ENCODE measurements at places on chromosomes 2 and 18.

- no peak for DNase-seq
These were observed 99.1 kb downstream of the NRP2 start for GRCh38 chr2:205781244-205781931.

- DNase-seq: no peak
These were observed 56.7 kb upstream of the ZNF236 start for GRCh38 chr18:76765649-76766048.

DNA sequence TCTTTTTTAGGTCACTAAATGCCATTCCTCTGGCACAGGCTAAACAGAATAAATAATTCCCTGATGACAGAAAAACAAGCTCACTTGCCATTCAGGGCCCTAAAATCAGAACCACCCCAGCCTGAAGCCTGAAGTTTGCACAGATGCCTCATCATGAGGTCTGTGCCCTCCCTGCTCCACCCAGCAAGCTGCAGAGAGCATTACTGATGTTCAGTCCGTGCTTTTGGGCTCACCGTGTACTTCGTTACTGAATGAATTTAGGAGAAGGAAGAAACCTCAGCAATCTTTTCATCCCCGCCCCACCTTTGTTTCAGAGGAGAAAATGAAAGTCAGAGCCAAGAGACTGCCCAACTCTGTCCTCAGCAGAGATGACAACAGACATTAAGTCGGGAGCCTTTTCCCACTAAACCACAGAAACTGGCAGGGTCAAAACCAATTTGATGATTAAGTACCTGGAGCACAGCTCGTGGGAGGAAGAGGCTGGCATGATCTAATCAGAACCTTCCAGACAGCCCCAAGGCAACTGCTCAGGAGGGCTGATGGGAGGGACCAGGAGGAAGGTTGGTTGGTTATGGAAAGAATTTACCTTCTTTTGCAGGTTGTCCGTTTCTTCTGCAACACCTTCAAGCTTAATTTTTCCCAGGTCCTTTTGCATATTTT, 122.7 kb downstream of the LAMA1 start:
- no peak for DNase-seq

- no peak for DNase-seq
These were observed 24.8 kb downstream of the NCOA1 start for GRCh38 chr2:24515831-24516230.

DNA sequence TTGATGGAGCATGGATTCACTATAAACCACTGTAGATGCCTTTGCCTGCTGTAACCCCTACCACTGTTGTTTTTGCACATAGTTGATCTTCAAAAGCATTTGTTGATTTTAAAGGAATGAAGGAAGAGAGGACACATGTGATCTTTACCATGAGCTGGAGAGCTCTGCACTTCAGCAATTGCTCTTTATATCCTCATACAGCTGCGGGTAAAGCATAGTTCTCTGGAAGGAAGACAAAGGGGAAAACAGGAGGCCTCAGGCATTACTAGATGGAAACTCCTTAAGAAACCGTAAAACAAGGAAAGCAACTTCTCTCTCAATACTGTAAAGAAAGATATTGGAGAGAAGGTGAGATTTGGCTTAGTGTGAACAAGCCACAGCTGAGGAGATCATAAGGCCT, 60.6 kb downstream of the SCG2 start:
- no peak for DNase-seq

- no peak for DNase-seq
These were observed 73.3 kb upstream of the NT5C1B start for GRCh38 chr2:18662689-18663088.

DNA sequence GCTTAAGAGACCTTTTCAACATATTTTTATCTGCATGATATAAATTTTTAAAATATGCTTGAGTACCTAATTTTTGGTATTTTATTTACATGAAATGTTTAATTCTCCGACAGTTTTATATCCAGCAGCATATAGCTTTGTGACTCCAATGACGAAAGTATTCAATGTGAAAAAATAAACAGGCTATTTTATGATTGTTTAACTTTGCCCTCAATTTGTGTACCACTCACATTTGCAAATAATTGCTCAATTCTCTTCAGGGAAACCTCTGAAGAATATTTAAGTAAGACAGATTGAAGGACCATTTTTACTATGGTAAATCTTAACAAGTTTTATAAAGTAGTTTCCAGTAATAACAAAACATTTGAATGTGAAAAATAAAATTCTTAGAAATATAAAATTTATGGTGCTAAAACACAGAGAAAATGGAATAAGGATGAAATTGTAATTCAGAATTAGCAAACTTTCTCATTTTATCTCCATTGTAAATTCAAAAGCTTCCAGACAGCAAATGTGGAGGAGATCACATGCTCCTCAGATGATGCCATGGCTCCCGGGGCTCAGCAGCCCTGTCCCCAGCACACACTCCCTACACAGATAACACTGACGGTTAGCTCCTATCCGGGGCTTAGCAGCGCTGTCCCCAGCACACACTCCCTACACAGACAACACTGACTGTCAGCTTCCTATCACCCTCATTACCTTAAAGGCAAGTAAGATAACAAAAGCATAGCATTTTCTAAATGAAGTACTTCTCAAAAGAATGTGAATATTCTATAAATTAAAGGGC, 39.7 kb downstream of the SH3YL1 start:
- no peak for DNase-seq

GRCh38 chr2:55302241-55302640, 33.2 kb upstream of the MTIF2 start:
- DNase-seq: no peak

- no peak for DNase-seq
These were observed 31.8 kb downstream of the ARHGAP25 start for GRCh38 chr2:68766376-68766845.

DNA sequence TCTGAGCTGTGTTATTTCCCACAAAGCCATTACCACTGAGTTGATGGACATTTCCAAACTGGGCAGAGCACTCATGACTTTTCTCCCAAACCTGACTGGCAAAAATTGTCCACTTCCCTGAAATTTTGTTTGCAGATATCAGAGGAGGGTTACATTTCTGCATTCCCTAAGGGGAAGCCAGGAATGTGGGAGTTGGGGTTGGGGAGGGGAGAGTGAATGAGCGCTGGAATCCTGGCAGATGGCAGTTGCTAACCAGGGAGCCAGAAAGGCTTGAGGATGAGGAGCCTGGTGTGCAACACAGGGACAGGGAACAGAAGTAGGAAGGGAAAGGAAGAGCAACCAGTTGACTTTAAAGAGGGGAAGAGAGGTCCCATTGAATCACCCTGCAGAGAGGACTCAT, 14.0 kb upstream of the CCNYL1 start:
- no peak for DNase-seq

GRCh38 chr18:70207181-70207580, 1.7 kb upstream of the RTTN start:
- DNase-seq: no peak

- no peak for DNase-seq
These were observed 2.3 kb downstream of the NEUROD1 start for GRCh38 chr2:181677912-181678586.

DNA sequence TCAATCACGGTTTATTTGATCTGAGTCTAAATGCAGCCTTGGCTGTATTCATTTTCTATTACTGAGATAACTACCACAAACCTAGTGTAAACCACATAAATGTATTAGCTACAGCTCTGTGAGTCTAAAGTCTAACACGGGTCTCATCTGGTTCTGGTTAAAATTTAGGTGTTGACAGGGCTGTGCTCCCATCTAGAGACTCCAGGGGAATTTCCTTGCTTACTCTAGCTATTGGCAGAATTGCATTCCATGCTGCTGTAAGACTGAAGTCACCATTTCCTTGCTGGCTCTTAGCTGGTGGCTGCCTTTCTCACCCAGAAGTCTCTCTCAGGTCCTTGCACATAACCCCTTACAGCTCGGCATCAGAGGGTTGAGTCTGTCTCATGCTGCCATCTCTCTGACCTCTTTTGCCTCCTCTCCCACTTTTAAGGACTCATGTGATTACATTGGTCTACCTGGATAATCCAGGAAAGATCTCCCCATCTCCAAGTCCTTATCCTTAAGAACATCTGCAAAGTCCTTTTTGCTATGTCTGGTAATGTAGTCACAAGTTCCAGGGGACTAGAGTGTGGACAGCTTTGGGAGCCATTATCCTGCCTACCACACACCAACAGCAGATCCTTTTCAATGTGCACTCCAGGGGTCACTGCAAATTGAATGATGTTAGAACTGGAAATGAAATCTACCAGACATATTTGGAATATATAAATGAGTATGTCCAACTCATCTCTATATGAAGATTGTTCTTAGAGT, 207.0 kb upstream of the AGAP1 start:
- no peak for DNase-seq

DNA sequence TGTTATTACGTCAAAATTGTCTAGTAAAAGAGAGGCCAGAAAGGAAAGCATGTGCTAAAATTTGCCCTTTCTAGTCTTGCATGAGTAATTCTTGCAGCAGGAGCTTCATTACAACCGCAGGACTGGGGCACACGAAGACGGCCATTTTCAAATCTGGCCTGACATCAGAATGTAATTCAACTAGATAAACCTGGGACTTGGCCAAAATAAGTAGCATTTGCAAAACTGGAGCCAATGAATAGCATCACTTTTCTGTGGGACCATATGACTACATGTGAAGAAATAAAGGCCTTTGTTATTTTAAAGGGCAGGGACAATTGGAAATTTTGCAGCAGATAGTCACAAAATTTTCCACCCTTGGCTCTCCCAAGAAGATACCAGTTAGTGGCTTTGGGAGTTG, 3.0 kb upstream of the FZD7 start:
- DNase-seq: no peak

- DNase-seq: peak; percentile 81
These were observed 82.1 kb downstream of the EIF2AK3 start for GRCh38 chr2:88545118-88545517.

DNA sequence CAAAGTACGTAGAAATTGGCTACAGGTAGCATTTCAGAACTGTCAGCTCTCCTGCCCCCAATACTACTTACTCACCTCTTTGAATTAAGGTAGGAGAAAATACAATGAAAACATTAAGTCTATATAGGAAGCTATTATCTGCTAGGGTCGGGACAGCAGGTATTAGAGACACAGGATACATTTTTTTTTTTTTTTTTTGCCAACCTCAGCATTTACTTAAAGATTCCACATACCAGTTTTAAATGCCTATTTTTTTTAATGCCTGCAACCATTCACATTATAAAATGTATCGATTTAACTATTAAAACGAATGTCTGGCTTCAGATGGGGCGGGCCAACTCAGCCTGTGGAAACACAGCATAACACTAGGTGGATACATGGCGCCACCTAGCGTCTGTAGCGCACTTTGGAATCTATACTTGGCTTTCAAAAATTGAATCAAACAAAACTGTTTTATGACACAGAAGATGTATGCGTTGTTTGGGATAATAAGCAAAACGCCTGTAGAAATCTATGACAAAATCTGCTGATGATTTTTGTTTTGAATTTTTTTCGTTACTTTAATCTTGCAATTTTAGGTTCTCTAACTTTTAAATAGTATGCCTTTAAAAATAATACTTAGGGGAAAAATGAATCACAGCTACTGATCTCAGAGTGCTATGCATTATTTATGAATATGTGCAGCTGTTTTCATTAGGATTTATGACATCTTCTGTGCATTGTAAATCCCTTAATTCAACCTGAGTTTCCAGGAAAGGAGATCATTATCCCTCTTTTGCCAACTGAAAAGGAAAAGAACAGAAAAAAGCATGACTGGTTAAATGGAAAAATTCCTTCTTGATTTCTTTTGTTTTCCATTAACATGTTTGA, 261.0 kb downstream of the NYAP2 start:
- DNase-seq: peak; percentile 50

GRCh38 chr2:46127176-46127575, 170.0 kb upstream of the EPAS1 start:
- no peak for DNase-seq

- DNase-seq: no peak
These were observed 49.7 kb upstream of the RAPH1 start for GRCh38 chr2:203584784-203585183.

GRCh38 chr2:162333968-162334367, 10.0 kb upstream of the GCA start:
- no peak for DNase-seq

DNA sequence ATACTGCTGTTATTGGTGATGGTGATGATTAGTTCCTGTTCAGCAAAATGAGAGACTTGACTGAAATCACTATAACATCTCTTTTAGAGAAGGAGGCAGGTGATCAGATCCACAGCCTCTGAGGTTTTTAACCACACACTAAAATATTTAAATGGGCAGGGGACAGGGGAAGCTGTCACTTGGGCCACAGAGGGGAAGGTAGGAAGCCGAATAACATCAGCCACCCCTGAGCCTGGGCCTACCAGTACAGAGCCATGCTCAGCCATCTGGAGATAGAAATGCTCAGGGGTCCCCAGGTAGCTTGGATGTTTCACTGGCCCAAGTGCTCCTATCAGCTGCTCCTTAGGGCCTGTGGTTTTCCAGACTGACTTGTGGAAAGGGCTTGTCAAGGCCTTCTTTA, 122.3 kb downstream of the MRO start:
- DNase-seq: no peak

- DNase-seq: no peak
These were observed 21.7 kb downstream of the ACSL3 start for GRCh38 chr2:222882484-222882928.

DNA sequence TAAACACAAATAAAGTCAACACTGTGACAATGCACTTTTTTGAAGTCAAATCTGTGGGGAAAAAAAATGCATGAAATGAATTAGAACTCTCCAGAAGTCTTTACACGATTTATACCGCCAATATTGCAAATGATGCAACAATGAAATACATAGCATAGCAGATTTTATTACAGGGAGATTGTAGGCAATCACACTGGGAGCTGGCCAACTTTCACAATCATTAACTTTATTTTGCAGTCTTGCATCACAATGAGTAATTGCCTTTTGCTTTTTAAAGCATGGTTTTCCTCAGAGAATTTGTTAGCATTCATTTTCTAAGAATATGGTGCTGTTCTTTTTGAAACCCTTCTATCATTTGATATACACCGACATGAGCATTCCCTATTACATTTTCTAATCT, 366.4 kb upstream of the FSIP2 start:
- DNase-seq: no peak

- no peak for DNase-seq
These were observed 132.1 kb upstream of the DLGAP1 start for GRCh38 chr18:4587204-4587603.

- DNase-seq: peak; percentile 1
These were observed 97.9 kb upstream of the NOL4 start for GRCh38 chr18:34322365-34323289.

GRCh38 chr2:88053934-88054781, 1.4 kb downstream of the KRCC1 start:
- DNase-seq: no peak

DNA sequence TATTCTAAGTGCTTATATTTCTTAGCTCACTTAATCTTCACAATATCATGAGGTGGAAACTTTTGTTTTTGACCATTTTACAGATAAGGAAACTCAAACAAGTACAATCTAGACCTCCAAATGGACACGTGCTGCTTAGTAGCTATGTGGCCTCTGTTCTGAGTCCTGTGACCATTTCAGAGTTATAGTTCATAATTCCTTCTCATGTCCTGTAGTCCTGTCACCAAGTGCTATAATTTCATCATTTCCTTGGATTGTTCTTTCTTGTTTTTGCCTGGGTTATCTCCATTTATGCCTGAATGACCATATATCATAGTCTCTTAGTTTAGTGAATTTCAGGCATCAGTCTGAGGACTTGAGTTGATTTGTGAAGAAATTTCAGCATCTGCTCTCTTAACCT, 91.7 kb downstream of the NUP35 start:
- no peak for DNase-seq
